ENCODE measurements at places on chromosomes 16 and 17.

GRCh38 chr16:88911136-88911945, 44.9 kb upstream of the PABPN1L start:
- DNase-seq: no peak

DNA sequence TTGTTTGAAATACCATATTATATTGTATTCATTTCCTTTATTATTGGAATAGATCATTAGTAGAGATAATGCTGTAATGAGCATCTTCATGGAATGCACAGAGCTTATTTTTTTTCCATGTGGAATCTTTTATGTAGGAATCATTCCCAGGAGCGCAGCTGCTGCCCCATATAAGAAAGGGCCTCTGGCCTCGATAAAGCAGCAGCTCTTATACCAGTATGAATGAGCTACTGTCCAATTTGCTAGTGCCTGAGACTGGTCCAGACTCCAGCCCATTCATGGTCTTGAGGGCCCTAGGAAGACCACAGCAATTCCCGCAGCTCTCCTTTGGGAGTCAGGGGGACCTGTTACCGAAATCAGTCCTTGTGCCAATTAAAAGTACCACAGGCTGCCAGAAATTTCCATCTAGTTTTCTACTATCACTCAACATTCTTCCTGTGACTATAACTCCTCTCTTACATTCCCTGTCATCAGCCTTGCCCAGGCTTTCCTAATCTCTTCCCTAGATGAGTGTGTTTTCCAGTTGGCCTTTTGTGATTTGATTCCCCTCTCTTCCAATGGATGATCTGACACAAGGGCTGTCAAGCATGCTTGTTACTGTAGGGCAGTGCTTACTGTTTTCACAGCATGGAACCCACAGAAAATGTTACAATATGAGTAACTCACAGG, 1.9 kb downstream of the ZNF843 start:
- DNase-seq: no peak

DNA sequence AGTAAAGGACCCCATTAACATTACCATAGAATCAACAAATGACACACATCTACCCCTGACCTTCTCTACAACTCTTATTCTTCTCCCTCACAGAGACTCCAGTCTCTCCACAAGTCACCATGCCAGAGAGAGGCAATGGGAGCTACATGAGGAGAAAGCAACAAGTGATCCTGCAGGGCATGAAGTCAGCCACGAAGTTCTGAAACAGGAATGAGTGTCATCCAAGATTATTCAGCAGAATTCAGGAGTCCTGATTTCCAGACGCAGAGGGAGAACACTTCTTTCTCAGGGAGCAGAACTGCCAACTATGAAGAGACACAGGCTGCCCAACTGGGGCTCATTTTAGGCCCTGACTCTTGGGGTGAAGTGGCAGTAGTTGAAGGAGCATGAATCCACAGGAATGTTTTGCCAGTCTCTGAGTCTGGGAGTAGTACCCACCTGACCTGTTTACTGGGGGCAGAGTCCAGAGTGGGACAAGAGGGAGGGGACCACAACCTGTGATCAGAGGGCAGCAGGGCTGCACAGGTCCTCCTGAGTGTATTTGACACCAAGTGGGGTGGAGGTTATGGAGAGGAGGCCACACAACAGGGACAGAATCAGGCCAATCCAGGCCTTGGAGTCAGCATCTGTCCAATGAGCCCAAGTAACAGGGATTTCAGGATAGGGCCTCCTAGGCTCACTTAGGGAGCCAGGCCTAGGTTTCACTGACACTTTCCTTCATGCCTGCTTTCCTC, 2.4 kb upstream of the MTMR4 start:
- no peak for DNase-seq

DNA sequence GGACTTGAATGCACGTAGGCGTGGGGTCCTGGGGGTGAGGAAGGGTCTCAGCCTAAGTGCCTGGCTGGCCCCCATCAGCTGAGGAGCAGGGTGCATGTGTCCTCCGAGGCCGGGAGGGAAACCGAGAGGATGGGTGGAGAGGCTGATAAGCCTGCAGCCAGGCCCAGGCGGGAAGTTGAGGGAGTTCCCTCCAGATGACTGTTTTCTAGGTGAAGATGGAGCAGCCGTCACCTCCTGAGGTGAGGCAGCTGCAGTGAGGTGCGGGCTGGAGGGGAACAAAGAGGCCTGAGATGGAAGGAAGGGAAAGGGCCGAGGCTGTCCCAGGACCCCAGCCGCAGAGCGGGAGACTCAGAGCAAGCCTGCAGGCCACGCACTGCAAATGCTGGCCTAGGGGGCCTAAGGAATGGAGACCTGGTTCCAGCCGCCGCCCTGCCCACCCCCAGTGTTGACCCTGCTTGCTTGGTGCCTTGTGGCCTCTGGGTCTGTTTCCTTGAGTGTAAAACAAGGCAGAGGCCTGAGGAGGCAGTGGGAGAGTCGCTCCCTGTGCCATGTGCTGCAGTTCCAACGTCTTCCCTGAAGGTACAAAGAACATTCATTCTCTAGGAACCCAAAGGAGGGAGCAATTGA, 3.0 kb downstream of the PECAM1 start:
- no peak for DNase-seq

- DNase-seq: no peak
Measured at GRCh38 chr17:21303441-21304065, 19.0 kb downstream of the MAP2K3 start.

- DNase-seq: no peak
Measured at GRCh38 chr16:87074641-87075318, 242.4 kb downstream of the C16orf95 start.

- no peak for DNase-seq
Measured at GRCh38 chr16:87951552-87952538, 611 bp downstream of the BANP start.

DNA sequence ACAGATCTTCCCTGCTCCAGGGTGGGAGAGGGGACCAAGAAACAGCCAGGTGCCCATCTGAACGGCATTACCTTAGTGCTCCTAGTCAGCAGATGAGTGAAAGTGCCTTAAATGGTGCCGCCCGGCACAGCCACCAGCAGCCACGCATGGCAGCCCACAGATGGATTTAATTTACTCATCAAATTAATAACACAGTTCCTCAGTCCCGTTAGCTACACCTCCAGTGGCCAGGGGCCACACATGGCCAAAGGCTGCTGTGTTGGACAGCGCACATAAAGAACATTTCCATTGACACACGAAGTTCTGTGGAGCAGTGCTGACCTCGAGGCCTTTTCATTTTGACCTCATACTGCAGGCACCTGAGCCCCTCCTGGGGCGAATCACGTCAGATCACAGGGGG, 166.3 kb downstream of the CMIP start:
- DNase-seq: no peak

DNA sequence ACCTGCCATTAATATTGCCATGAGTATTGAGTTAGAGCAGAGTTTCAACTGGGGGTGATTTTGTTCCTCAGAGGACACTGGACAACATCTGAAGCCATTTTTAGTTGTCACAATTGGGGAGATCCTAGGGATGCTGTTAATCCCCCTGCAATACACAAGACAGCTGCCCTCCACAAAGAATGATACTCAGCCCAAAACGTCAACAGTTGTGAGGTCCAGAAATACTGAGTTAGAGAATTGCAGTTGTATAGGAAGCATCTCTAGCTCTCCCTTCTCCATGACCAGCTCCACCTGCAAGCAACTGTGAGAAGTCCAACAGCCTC, 614.0 kb upstream of the CDH5 start:
- DNase-seq: no peak

Measured in PC-9 (cell line).